Iris pigment epithelial cell (primary cell): ENCODE measurements at places on chromosomes 1 and 21.

DNA sequence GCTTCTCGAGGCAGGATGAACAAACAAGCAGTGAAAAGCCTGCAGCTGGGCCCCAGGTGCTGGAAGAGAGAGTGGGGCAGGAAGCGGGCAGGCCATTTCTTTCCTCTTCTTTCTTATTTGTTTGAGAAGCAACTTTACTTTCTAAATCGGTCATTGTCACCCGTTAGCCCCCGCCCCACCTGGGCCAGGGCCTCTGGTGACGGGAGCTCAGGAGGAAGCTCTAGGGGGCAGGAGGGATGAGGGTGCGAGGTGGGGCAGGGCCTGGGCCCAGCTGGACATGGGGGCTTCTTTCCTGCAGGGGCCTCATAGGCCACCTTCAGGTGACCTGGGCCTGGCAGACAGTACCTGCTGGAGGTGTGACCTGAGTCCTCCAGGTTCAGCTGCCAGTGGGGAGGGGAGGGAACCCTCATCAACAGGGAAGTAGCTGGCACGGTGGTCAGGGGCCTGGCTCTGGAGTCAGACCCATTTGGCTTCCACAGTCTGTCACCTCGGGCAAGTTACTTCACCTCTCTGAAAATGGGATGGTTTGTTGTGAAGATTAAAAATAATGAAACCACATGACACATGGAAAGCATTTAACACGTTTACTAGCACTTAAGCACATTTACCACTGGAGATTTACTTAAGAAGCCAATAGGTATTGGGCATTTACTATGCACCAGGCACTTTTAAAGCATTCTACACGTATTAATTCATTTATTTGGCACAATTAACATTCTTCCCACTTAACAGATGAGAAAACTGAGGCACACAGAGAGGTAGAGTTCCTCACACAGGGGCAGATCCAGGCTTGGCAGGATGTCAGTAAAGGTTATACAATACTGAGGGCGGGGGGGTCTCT lies 54.1 kb upstream of the ID3 start:
- DNase-seq: no peak

GRCh38 chr21:40215941-40216340 lies 348.7 kb downstream of the PCP4 start:
- DNase-seq: no peak

GRCh38 chr1:168454211-168454815 lies 89.5 kb downstream of the XCL2 start:
- no peak for DNase-seq

- DNase-seq: no peak
Observed at GRCh38 chr1:91173346-91173890, 151.6 kb upstream of the ZNF644 start.

DNA sequence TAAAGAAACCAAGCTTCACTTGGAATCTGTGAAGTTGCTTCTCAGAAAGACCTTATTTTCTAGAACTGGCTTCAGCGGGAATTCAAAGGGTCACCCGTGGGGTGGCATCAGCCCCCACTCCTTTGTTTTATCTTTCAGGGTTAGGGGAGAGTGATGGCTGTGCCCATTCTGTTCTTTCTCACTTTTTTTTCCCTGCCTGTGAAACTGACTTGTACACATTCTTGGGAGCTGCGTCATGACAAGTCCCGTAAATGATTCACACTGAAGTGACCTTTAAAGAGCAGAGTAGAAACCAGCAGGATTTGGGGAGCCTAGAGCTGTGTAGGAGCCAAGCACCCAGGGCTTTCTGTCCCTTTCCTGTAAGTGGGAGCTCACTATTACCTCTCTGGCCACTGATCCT lies 43.8 kb downstream of the SLC44A3 start:
- DNase-seq: peak; percentile 93

DNA sequence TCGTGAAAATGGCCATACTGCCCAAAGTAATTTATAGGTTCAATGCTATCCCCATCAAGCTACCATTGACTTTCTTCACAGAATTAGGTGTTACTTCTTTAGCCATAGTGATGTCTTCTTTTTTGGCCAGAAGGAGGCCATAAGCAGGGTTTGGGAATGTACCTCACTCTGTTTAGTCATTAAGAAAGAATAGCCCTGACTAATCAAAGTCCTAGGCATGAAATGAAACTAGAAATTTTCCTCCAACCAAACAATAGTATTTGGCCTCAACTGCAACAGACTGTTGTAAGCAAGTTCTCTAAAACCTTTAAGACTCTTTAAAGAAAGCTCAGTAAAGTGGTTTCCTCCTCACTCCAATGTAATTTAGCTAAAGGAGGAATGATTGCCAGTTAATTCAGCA lies 163.9 kb downstream of the AKT3 start:
- DNase-seq: peak; percentile 20

GRCh38 chr1:151352021-151352718 lies 5.1 kb upstream of the RFX5 start:
- peak; percentile 65 for DNase-seq

GRCh38 chr1:68339505-68339904 lies 107.2 kb upstream of the WLS start:
- peak; percentile 77 for DNase-seq

DNA sequence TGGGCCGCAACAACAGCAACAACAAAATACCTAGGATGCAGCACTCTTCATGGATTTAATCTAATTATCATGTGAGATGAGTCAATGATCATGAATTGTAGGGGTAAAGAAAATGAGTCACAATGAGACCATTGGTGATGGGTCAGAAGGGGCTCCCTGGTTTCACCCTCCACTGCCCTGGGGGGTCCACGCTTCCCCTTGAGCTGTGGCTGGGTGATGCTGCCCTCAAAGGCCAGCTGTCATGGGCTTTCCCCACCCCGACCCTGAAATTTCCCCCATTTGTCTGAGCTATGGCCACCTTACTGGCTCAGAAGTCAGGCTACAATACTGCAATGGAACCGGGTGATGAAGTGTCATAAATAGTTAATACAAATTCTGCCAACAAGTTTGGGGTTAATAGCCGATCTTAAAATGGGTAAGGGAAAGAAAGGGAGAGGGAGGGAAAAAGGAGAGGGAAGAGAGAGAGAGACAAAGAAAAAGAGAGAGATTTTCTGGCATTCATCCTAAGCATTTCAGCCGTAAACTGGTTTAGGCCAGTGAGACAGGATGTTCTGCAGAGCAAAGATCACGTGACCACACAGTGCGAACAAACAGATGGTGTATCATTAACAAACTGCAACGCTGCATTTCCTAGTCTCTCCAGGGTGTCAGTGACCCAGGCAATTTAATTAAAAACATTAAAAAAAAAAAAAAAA lies 143.4 kb upstream of the ERRFI1 start:
- DNase-seq: peak; percentile 92

DNA sequence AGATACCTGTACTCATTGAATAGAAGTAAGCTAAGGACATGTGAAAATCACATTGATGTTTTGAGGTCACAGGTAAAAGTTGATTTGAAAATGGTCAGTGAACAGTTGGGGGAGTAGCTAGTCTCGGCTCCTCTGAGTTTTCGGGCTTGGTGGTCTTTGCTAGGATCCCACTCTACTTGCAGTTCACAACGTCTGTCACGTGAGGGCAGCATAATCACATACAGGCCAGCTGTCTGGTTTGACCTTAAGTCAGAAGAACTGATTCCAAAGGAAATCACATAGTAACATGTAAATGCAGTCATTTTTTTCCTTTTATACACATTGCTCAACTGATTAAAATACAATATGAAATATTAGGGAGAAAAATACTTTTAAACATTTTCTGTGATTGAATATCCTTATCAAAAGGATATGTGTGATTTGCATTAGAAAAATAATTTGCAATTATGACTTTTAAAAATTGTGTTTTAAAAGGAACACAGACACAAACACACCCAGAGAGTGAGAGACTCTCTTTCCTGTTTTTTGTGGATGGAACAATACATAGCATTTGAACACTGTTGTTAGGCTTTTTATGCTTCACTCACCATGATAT lies 21.8 kb upstream of the PDC start:
- DNase-seq: peak; percentile 68

DNA sequence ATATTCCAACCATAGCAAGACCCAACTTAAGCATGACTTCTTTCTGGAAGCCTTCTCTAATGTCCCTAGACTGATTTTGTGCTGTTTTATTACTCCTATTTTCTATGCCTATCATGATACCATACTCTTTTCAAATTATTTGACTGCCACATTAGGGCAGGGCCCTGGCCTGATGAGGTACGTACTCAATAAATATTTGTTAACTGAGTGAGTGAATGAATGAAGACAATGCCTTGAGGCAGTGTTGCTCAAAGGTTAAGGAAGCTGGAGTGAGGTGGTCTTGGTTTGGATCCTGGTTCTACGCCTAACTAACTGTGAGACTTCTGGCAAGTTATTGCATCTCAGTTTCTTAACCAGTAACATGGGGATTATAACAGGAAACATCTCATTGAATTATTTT lies 38.3 kb upstream of the BACH1 start:
- DNase-seq: no peak
